ENCODE measurements at places on chromosomes 13 and 19.

DNA sequence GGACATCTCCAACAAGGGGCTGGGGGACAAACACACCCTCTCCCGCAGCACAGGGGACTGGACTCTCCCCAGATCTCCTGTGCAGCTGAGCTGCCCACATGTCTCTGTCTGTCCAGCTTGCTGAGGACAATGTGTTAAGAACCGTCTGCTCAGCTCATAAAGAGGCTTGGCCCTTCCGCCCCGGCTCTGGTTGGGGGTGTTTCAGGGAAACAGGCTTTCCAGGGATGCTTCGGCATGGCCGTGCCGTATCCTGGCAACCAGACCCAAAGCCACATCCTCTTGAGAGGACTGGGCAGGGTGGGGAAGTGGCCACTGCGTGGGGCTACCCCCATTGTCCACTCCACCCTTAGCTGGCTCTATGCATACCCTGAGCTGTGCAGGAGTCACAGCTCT, 41.1 kb upstream of the CHST8 start:
- DNase-seq, result no peak

DNA sequence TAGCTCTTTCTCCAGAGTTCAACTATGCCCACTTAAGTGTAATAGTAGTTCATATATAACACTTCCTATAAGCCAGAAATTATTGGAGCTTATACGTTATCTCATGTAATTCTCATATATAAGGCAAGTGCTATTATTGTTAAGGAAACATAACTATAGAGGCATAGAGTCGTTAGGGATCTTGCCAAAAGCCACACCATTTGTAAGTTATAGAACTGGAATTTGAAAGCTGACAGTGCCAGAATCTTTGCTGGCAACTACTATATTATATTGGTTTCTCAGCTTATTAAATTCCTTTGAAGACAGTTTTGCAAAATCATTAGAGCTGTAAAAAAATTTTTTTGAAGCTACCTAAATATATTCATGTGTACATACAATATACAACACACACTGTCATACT, 51.0 kb upstream of the MBNL2 start:
- DNase-seq, result no peak

DNA sequence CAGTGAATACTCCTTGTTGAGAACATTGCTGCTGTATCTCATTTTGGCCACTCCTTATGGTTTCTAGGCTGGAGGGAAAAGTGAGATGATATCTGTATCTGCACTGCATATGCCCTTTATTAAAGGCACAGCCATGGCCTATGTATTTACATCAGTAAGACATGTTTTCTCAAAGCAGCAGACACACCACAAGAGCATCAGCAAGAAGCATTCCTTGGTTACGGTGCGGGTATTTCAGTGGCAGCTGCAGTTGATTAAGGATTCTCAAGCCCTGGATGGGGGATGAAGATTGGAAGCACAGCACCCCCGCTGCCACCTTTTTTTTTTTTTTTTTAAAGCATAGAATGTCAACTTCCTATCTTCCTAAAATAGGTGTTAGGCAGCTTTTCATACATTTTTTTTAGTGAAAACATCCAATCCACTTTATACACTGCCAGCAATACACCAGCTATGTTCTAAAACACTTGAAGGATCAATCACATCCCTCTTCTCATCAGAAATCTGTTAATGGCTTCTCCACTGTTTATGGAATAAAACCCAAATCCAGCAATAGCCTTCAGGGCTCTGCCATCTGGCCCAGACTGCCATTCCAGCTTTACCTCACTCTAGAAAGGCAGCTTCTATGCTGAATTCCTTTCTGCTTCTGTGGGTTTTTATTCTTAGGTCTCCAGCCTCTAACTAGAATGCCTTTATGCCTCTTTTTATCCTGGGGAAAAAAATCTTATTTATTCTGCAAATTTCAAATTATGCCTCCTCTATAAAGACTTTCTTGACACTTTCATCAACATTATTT, 331.0 kb downstream of the DNAJC15 start:
- DNase-seq, result no peak

GRCh38 chr13:21608961-21609360, 5.0 kb upstream of the MICU2 start:
- DNase-seq, result no peak

GRCh38 chr19:4303819-4304537, 420 bp upstream of the FSD1 start:
- DNase-seq, result no peak
